Common myeloid progenitor, CD34-positive (primary cell): ENCODE measurements at places on chromosomes 11 and 22.
A peak's percentile ranks its signal among the peaks of the same experiment; 100 is the strongest.

DNA sequence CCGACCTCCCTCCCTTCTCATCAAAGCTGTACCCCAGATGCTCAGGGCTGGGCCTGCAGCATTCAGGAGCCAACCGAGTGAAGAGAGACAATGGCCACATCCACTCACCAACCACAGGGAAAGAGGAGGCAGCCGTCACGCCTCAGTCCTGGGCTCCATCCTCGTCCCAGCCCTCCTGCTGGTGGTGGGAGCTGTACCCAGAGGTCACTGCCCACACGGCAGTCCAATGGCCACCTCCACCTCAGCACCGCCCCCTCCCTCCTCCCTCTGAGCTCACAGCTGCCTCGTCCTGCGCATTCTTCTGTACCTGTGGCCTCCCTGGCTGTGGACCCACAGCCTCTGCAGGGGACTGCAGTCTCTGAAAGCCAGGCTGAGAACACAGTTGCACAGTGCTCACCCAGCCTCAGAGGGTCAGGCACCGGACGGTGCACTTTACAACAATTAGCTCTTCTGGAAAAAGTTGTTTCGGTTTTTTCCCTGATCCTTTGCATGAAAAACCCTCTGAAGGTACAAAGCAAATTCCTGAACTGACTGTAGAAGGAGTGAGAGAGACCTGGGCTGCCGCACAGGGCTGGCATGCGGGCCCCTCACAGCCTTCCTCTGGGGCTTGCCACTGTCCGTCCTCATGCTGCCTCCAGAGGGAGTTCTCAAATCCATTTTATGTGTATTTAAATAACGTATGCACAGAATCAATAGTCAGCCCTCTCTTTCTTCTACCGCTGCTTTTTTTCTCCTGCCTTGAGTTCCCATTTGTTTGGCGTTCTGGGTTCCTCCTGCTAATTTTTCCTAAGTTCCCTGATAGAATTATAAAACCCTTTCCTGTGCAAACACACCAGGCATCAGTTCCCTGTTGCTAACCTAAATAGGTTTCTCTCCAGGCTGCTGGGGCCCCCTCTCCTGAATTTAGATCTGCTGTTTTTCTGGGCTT lies 52.7 kb downstream of the PHF21B start:
- DNase-seq, result no peak

DNA sequence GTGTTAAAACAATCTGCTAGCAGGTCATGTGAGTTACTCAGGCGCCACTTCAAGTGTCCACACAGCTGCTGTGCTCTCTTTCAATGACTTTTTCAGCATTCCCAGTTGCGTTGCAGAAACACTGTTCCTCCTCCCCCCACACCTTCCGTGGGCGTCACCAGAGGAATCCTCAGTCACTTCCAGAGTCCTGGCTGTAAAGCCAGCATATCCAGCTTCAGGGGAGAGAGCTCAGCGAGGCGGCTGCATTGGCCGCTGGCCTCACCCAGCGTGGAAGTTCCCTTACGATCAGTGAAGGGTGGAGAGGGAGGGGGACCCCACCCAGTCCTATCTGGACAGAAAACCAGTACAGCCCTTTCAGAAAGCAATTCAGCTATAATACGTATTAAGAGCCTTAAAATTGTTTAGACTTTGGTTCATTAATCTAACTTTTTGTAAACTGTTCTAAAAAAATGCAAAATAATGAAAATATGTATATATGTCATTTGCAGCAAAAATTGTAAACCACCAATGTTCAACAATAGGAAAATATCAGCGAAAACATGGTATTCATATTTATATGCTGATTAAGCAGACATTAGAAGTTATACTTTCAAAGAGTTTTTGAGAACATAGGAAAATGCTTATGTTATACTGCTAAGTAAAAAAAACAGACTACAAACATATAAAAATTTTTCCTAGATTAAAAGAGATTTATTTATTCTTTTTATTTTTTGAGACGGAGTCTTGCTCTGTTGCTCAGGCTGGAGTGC lies 2.8 kb upstream of the ANO9 start:
- DNase-seq, result no peak

DNA sequence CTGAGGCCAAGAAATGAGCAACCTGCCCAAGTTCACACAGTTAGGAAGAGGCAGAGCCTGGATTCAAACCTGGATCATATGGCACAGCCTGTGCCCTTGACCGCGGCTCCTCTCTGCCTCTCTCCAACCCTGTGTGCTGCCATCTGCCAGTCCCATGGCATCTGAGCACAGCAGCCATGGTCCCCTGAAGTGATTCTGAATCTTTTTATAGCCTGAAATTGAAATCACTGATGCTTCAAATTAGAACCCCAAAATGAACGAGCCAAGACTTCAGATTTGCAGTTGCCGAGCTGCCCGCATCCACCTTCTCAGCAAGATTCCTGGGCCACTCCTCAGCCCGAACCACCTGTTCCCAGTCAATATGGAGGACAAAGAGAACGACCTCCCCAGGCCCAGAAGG lies 252.7 kb downstream of the CTTN start:
- DNase-seq, result no peak

GRCh38 chr11:2301631-2302305 lies at the start of the genes C11orf21 and TSPAN32:
Gene C11orf21, minus strand, starts transcription at chr11:2301918. Its CDS starts 110 bp downstream, at chr11:2301808.
Gene TSPAN32, plus strand, starts transcription at chr11:2302013. Its CDS starts 137 bp downstream, at chr11:2302150.
- DNase-seq, result peak; percentile 99

DNA sequence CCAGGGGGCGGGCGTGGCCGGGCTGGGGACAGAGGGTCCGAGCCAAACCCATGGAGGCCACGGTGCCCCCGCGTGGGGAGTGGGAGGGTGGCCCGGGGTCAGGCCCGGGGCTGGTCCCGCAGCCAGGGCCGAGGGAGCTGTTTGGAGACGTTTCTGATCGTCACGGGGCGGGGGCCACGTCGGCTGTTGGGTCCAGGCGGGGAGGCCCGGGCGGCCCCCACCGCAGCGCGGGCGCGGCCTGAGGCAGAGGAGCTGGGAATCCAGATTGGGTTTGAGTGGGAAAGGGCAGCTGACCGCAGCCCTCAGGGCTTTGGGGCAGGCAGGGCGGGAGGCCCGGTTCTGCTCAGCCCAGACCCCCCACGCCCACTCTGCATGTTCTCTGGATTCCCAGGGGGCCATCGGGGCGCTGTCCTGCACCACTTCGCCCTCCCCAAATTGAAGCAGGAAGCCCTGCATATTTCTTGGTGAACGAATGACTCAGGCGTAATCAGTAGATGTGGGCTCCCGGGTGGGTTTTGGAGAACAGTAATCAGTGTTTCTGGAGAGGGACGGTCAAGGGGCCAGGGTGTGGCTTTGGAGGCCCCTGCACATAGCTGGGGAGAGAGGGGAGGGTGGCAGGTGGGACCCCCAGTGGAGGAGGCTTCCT lies 583 bp downstream of the MRPL23 start:
- DNase-seq, result no peak

GRCh38 chr11:82673631-82674030 lies 60.0 kb downstream of the FAM181B start:
- no peak for DNase-seq

- no peak for DNase-seq
Measured at GRCh38 chr11:109071712-109072524, 350.1 kb upstream of the C11orf87 start.

GRCh38 chr11:12121517-12121916 lies 11.1 kb downstream of the MICAL2 start:
- DNase-seq, result no peak

DNA sequence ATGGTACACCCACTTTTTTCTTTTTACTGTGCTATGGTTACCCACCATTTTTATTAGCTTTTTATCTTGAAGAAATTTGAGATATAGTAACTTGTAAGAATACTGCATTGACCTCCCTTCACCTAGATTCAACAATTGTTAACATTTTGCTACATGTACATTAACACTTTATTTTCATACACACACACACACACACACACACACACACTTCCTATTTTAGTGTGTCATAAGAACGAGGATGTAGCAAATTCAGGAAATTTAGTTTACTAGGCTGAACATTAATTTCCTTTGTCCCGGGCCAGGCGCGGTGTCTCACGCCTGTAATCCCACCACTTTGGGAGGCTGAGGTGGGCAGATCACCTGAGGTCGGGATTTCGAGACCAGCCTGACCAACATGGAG lies 1.1 kb upstream of the ATP6V1E1 start:
- DNase-seq, result peak; percentile 28

DNA sequence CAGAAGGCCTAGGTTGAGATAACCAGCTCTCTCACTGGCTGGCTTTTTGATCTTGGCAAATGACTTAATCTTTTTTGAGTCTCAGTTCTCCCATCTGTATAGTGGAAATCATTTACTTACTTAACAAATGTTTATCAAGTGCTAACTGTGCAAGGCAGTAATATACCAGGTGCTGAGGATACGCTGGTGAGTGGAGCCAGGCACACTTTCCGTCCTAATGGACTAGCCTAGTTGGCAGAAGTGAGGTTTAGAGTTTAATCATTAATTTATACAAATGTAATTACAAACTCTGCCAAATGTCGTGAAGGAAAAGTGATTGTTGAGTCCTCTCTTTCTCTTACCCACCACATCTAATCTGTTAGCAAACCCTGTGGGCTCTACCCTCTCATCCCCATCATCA lies 33.3 kb downstream of the EXT2 start:
- DNase-seq, result no peak

DNA sequence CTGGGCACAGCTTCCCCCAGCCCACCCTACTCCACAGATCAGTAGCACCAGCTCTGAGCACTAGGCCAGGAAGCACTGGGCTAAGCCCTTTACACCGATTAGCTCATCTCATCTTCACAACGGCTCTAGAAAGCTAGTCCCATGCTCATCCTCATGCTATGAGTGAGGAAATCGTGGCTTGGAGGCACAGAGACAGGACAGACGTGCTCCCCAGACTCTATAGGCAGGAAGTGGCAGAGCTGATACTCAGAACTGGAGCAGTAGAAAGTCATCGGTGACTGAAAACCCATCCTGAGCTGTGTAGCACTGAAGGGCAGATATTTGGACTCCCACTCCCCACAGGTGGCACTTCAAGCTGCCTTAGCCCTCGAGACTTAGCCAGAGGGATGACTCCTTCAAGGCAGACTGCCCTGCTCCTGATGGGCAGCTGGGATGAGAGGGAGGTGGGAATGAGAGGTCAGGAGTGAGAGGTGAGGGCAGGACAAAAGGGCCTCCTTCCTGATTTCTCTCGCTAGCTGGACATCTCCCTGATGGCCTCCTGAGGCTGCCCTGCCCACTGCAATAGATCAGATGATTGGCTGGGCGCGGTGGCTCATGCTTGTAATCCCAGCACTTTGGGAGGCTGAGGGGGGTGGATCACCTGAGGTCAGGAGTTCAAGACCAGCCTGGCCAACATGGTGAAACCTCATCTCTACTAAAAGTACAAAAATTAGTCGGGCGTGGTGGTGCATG lies 9.7 kb downstream of the CD5 start:
- DNase-seq, result no peak

- DNase-seq, result no peak
Measured at GRCh38 chr11:951507-951906, 25.8 kb downstream of the AP2A2 start.

- no peak for DNase-seq
Measured at GRCh38 chr11:17496406-17496805, 19.8 kb upstream of the ABCC8 start.

- DNase-seq, result no peak
Measured at GRCh38 chr11:46696212-46696558, 4.2 kb downstream of the ARHGAP1 start.

- no peak for DNase-seq
Measured at GRCh38 chr11:95595541-95595940, 194.0 kb downstream of the FAM76B start.

DNA sequence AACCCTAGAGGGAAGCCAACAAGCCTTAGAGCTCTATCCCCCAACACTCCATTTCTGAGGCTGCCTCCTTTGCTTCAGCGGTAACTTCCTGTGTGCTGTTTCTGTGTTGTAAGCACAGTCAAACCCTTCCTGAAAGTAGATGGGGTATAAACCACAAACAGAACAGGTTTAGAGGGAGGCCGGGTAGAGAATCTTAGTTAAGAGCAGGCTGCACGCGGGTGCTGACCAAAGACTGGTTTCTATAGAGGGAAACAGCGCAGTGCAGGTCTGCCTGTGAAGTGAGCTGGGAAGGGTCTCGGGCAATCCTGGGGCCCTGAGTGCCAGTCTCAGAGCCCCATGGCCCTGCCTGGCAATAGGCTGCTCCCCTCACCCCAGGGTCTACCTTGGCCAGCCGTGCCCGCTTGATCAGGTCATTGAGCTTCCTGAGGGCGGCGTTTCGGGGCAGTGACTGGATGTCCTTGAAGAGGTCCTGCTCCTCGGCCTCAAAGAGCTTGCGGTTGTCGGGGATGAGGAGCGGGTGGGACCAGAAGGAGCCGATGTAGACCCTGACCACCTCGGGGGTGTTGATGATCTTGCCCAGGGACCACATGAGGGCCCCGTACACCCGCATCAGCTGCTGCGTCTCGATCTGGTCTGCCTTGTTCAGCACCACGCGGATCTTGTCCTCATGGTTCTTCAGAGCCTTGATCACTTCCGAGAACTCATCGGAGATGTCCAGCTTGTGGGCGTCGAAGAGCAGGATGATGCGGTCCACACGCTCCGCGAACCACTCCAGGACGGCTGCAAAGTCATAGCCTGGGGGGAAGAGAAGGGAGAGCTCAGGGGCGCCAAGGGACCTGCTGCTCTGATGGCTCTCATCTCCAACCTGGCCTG lies 15.3 kb upstream of the CDC42BPG start:
- peak; percentile 78 for DNase-seq

GRCh38 chr11:75968021-75968625 lies 153.1 kb downstream of the UVRAG start:
- no peak for DNase-seq

- DNase-seq, result no peak
Measured at GRCh38 chr22:39765661-39766060, 127.9 kb downstream of the ENTHD1 start.

DNA sequence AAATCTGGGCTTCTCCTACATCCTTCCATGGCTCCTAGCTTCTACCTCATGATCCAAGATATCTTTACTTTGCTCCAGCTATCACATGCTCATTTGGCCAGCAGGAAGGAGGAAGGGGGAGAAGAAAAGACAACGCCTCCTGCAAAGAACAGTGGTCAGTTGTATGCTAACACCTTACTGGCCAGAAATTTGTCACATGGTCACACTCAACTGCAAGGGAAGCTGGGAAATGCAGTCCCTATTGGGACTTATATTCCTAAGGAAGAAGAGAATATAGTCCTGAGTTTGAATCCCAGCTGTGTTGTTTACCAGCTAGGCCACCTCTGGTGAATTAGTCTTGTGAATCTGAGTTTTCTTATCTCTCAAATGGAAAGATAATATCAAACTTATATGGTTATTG lies 272.0 kb downstream of the BLID start:
- no peak for DNase-seq

DNA sequence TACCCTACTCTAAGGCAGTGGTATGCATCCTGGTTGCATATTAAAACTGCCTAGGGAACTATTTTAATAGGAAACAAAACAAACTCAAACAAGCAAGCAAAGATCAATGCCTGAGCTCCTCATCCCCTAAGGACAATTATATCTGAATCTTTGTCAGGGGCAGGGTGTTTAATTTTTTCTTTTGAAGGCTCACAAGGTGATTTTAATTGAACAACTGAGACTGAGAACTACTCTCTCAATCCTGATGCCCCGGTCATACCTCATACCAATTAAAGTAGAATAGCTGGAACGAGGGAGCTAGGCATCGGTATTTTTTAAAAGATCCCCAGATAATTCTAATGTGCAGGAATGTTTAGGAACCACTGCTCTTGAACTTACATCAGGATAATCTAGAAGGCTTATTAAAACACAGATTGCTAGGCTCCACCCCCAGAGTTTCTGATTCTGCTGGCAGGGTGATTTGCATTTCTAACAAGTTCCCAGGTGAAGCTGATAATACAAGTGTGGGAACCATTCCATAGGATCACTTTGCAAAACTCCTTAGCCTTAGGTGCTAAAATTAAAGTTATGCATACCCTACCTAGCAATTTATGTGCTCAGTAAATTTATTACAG lies 416.5 kb downstream of the GUCY1A2 start:
- DNase-seq, result no peak
